Activated CD8-positive, alpha-beta memory T cell treated with anti-CD3 and anti-CD28 coated beads for 1 hour (primary cell): ENCODE measurements at places on chromosomes 11 and 22.

DNA sequence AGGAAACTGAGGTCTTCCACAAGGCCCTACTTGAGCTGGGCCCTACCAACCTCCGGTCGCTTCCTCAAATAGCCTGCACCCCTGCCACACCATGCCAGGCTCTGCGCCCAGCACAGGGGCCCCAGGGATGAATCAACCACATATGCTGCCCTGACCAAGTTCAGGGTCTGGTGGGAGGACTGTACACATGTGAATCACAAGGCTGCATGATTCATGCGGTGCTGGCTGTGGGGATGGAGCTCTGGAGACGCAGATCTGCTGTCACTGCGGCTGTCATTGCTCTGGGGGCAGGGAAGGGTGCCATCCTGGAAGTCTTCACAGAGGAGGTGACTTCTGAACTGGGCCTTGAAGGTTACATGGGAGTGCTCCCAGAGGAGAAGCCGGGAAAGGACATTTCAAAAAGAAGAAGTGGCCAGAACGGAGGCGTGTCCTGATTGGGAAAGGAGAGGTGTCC, 21.5 kb downstream of the CYTH4 start:
- DNase-seq = no peak

- peak; percentile 50 for DNase-seq
Observed at GRCh38 chr11:128324531-128325141, 262.7 kb downstream of the ETS1 start.

DNA sequence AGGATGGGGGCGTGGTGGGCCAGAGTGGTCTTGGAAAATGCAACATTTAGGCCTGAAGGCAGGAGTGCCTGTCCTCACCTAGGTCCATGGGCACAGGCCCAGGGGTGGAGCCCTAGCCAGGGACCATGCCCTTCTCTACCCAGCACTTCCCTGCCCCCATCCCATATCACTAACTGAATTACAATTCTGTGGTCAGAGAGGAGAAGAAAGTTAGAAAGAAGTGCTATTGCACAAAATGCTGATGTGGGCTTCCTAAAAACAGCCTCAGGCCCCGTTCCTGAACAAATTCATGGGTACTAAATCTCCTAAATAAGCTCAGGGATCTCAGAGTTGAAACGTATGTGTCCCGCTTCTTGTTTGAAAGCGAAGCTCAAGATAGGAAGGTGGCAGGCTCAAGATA, 3.5 kb upstream of the ASRGL1 start:
- no peak for DNase-seq

DNA sequence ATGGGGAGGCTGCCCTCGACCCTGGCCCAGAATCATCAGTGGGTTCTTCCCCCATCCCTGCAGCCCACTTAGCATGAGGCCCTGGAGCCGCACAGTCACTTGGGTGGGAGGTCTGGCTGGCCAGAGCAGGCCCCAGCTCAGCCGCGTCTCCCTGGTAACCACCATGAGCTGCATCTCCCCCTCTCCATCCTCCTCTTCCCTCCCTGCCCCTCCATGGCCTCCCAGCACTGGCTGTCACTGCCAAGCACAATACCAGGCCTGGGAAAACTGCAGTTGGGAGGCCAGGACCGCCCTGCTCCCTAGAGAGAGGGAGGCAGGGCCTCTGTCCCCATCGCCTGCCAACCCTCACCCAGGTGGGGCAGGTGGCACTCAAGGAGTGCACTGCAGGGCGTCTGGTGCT, 8.0 kb downstream of the CSDC2 start:
- no peak for DNase-seq

DNA sequence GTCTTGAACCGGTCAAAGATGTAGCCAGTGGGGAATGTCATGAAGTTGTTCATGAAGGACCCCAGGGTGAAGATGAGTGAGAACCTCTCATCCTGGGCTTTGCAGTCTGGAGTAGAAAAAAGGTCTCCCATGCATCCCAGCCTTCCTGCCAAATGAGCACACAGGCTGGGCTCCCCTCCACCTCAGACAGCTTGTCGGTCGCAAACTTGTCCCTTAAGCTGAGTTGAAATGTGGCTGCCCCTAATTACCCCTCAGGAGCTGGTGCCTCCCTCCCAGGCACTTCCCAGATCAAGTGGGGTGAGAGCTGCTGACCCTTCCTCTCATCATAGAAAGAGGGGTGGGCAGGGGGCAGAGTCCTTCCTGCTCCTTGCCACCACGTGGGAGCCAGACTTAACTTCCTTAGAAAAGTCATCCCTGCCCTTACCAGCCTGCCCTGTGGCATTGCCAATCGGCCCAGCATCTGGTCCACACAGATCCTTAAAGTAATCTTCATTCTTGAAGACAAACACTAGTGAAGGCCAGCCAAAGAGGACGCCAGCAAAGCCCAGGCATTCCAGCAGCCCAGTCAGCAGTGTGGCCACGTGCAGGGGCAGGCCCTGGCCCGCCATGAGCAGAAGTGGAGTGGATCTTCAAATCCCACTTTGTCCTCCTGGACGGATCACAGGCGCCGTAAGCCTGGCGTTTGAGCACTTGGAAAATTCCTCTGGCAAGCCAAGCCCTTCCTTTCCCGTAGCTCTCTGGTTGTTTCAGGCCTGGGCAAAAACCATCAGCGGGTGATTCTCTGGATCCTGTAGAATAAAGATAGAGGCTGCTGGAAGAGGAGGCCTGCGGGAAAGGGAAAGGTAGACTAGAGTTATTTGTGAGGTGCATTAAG, 1.1 kb downstream of the SLC43A3 start:
- no peak for DNase-seq

DNA sequence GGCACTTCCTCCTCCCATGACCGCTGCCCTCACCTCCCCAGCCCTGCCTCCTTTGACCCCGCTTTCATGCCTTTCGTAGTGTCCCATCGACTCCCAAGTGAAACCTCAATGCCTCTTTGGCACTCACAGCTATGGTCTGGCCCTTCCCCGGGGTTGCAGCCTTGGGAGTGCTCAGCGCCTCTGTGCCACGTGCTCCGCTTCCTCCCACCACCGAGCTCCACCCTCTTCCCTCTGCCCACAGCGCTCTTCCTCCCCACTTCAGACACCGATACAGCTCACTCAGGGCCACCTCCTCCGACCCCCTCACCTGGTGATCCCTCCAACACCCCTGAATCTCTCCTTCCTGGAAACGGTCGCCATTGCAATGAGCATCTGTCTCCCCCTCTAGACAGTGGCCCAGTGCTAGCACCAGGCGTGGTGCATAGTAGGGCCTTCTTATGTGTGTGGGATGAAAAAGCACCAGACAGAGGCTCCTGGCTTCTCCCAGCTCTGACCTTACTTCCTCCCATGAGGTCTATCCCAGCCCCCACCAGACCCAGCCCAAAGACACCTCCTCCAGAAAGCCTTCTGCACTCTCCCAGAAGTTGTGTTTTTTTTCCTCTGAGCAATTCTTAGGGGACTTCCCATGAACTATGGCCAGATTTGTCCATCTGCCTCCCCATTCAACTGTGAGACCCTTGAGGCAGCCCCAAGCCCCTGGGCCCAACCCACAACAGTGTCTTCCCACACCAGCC, 16.4 kb upstream of the SCGB1A1 start:
- DNase-seq = no peak

DNA sequence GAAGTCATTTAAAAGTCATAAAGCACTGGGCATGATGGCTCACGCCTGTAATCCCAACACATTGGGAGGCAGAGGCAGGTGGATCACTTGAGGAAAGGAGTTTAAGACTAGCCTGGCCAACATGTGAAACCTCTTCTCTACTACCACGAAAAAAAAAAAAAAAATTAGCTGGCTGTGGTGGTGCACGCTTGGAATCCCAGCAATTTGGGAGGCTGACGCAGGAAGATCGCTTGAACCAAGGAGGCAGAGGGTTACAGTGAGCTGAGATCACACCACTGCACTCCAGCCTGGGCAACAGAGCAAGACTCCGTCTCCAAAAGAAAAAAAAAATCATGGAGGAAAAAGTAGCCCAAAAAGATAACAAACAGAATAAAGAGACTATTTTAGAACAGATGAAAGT, 42.2 kb downstream of the NUP98 start:
- no peak for DNase-seq

DNA sequence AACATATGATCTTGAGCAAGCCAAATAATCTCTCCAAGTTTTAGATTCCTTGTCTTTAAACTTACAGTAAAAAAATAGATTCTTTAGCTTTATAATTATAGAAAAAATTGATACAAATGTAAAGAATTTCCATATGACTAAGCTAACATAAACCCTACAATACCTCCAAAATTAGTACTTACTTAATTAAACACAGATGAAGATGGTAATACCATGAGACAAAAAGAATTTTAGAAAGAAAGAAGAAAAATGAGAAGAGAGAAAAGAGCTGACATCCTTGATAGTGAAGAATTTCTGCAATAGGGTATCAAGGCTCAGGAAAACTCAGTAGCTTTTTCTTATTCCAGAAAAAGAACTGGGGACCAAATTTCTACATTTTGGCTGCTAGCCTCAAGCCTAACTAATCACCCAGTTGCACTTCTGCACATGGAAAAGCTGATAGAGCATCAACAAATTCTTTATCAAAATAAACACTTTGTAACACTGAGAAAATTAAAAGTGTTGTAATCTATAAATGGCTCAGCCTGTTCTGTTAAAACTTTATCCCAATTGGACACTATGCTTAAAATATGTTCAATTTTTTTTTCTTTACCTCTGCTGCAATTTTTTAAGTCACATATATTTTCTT, 24.7 kb upstream of the SOX6 start:
- DNase-seq = no peak

GRCh38 chr11:48078689-48079088, 98.3 kb downstream of the PTPRJ start:
- no peak for DNase-seq

- DNase-seq = no peak
Observed at GRCh38 chr22:38284042-38284402, 11.2 kb upstream of the TMEM184B start.

DNA sequence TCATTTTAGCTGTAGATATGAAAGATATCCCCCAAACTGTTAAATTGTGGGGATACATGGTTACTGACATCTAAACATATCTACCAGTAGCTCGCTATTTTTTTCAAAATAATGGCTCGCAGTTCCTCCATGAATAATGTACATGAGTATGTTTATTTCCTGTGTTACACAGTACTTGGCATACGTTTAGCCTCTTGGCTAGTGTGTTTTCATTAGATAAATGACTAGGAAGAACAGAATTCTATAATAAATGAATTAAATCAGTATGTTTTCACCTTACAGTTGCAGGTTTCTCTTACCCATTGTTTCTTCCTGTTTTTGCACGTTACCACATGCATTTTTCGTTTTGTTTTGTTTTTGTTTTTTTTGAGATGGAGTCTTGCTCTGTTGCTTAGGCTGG, 21.8 kb downstream of the RNF169 start:
- no peak for DNase-seq

DNA sequence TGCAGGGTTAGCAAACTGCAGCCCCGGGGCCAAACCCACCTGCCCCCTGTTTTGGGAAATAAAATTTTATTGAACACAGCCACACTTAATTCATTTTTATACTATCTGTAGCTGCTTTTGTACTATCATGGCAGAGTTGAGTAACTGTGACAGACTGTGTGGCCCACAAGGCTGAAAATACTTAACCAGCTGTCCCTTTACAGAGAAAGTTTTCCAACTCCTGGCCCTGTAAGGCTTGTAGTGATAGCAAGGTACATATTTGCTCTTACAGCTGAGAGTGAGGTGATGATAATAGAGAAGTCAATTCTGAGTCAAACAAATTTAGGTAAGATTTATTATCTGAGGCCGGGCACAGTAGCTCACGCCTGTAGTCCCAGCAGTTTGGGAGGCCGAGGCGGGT, 87.4 kb upstream of the SLC6A5 start:
- no peak for DNase-seq

DNA sequence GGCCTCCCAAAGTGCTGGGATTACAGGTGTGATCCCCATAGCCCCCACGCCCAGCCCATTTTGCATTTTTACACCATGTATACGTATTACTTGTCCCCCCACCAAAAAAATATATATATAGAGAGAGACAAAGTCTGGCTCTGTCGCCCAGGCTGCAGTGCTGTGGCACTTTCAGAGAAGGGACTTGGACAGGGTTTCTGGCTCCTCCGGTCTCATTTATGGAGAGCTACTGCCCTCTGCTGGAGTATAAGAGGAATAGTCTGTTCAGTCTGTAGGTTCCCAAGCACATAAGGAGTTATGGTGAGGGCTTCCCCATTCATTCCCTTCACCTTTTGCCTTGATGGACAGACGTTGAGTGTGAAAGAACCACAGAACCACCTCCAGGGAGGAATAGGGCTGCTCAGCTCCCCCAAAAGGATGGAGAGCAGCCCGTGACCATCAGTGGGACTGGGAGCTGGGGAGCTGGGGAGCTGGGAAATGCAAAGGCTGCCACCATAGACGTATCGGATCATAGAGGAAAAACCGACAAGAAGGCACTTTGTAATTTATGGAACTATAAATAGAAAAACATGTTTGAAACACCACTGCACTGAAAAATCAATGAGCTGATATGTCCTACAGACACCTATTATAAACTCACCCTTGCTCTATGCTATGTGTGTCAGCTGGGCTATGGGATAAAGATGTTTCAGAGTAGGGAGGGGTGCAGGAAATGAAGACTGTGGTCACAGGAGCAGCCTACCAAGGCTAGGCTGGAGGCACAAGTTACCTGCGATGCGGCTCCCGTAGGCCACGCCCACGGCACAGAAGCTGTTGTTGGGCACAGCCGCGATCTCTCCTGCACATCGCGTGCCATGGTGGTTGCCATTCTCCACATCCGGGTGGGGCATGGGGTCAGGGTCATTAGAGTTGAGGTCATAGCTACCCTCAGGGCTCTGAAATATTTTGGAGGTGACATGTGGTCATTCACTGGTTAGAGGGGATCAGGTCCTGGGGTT, 5.2 kb downstream of the PCSK7 start:
- no peak for DNase-seq

DNA sequence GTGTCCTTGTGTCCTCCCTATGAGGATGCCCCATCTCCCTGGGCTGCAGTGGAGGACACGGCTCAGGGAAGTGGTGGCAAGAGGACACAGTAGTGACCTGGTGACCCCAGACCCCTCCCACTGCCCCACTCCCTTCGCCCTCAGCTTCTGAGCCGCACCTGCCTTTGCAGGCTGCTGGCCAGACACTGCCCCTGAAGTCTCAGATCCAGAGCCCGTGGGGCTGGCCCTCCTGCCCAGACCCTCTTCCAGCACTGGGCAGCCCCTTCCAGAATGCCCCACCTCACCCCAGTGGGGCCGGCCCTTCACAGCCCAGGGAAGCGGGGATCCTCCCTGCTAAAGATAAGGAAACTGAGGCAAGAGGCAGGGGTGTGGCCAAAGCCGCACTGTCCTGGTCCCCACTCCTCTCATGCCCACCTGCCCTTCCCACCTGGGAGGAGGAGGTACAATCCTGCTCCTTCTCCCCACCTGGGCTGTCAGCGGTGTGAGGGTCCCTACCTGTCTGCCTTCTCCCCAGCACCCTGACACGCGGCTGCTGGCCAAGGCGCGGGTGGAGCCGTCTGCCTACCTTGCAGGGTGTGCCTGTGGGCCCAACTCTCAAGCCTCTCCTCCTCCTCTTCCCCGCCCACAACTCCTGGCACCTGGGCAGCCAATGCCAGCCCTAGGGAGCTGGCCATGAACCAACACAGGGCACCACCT, 17.3 kb downstream of the TRPM5 start:
- no peak for DNase-seq

- no peak for DNase-seq
Observed at GRCh38 chr11:77589181-77589520, 602 bp upstream of the AQP11 start.
